Central memory CD4-positive, alpha-beta T cell (primary cell): ENCODE measurements at places on chromosomes 1 and 21.

DNA sequence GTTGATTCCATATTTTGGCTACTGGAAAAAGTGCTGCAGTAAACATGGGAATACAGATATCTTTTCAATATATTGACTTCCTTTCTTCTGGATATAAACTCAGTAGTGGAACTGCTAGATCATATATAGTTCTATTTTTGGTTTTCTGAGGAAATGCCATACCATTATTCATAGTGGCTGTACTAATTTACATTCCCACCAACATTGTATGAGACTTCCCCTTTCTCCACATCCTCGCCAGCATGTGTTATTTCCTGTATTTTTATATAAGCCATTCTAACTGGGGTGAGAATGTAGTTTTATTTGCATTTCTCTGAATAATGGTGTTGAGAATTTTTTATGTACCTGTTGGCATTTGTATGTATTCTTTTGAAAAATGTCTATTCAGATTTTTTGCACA lies 385.2 kb downstream of the NUF2 start:
- DNase-seq: no peak

DNA sequence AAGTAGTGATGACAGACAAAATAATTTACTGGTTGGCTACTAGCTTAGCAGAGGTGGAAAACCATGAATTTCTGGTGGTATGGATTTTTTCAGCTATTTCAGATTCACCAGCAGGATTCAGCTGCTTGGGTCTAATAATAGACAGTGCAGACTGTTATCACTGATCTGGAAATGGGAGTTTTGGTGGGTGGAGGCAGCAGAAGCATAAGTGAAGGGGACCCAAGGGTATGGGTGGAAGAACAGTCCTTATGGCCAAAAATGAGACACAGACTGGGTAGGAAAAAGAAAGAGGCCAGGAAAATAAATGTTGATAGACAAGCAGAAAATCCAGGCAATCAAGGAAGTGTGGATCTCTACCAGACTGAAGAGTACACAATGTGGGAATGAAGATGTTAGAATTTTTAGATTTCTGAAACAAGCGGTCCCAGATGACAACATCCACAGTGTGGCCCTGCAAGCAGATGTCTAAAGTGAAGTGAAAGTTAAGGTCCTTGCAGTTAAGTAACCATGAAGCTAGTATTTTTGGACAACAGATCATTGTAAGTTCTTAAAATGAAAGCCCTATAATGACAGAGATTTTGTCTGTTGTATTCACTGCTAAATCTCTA lies 24.7 kb downstream of the LYST start:
- DNase-seq: no peak

DNA sequence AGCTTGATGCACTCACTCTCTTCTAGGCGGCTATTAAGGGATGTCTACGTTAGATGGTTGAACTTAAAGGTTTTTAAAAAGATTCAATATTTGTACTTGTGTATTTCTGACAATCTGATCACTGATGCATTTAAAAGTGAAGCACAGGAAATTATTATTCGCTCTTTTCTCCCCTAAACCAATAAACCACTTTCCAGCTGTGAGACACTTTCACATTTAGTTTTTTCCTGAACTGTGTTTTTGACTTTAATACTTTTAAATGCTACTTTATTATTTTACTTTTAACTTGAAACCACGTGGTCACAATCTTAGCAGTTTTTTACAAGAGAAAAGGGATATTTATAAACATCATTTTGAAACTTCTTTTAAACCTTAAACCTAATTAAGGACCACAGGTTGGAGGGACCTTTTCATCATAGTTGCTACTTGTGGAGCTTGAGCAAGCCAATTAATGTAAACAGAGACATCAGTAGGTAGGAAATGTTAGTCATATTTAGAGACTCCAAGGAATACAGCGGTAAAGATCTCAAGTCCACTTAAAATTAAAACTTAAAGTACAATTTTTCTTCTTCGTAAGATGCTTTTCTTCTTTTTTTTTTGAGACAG lies 9.2 kb downstream of the WDR26 start:
- no peak for DNase-seq

DNA sequence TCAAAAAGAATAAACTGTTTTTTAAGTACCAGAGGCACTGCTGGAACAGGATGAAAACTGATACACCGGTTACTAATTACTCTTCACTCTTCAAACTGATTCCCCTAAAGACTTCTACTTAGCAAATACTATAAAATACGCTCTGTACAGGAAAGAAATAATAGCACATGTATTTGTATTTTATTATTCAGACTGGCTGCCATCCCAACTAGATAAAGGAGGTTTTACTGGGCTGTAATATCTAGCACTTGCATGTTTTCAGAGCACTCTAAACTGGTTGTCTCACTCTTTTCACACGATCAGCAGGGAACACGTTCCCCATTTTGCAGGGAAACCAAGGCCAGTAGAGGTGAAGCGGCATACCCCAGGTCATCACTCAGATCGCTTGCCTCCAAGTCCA lies 9.2 kb downstream of the SMIM12 start:
- DNase-seq: no peak

GRCh38 chr1:113109908-113110554 lies 37.0 kb downstream of the LRIG2 start:
- no peak for DNase-seq

- DNase-seq: no peak
These were observed 871 bp upstream of the ETS2 start for GRCh38 chr21:38804789-38805327.

DNA sequence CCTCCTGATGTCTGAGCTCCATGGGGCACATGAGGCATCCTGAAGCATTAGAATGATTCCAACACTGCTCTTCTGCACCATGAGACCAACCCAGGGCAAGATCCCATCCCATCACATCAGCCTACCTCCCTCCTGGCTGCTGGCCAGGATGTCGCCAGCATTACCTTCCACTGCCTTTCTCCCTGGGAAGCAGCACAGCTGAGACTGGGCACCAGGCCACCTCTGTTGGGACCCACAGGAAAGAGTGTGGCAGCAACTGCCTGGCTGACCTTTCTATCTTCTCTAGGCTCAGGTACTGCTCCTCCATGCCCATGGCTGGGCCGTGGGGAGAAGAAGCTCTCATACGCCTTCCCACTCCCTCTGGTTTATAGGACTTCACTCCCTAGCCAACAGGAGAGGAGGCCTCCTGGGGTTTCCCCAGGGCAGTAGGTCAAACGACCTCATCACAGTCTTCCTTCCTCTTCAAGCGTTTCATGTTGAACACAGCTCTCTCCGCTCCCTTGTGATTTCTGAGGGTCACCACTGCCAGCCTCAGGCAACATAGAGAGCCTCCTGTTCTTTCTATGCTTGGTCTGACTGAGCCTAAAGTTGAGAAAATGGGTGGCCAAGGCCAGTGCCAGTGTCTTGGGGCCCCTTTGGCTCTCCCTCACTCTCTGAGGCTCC lies 11.1 kb upstream of the RASSF5 start:
- DNase-seq: no peak

- DNase-seq: no peak
These were observed 201.3 kb downstream of the MRPL39 start for GRCh38 chr21:25405984-25406383.

- DNase-seq: no peak
These were observed 82.9 kb downstream of the TBX15 start for GRCh38 chr1:118905196-118905595.

DNA sequence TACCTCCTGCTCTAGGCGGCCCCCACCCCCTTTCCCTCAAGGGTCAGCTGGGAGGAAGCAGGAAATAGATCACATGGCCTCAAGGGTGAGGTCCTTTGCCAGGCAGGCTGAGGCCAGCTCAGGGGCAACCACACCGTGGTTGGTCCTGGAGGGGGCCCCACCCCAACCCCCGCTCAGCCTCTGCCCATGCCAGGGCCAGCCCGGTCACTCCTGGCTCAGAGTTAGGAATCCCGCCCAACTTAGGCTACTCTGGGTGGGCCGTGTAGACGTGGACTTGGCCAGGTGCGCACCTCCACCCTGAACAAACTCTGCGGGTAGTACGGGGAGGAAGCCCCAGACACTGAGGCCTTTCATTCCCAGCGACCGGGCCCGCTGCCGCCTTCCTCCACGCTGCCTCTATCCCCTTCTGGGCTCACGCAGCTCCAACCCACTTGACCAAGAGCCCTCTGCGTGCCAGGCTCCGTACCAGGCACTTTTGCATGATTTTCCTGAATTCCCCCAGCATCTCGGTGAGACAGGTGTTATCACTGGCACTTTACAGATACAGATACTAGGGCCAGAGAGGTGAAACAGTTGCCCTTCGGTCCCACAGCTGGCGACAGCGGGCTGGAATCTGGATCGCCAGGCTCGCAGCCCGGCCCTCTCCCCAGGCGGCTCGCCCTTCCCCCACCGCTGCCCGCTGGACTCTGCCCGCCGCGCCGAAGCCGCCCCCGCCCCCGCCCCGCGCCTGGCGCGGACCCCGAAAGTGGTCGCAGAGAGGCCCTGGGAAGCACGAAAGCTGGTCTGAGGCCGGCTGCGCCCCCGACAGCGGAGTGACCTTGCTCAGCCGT lies 769 bp downstream of the GALE start:
- peak; percentile 26 for DNase-seq

GRCh38 chr21:28632755-28633408 lies 359.8 kb downstream of the LTN1 start:
- no peak for DNase-seq

- DNase-seq: no peak
These were observed 71.6 kb downstream of the SGIP1 start for GRCh38 chr1:66605419-66605997.

GRCh38 chr1:9247894-9248293 lies 13.3 kb downstream of the H6PD start:
- DNase-seq: no peak

GRCh38 chr21:25569711-25570110 lies 37.6 kb downstream of the MRPL39 start:
- DNase-seq: no peak

GRCh38 chr1:21384620-21385019 lies 55.3 kb upstream of the NBPF3 start:
- DNase-seq: no peak

- DNase-seq: no peak
These were observed 8.2 kb upstream of the DYRK1A start for GRCh38 chr21:37358397-37358796.

GRCh38 chr1:19656780-19657466 lies 7.8 kb upstream of the HTR6 start:
- no peak for DNase-seq

DNA sequence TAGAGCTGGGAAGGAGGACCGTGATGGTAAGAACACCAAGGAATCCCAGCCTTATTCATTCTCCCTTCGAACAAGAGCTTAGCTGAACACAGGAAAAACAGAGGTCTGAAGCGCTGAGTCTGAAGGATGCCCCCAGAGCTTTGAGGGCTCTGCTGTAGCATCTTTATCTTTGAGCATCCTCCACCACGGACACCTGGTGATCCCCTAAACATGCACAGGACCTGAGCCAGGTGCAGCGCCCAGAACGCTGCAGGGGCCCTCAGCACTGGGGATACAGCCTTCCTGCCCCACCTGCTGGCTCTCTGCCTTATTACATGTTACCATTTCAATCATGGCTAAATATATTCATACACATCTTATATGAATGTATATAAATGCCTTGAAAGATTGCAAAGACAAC lies 7.7 kb upstream of the GPATCH4 start:
- peak; percentile 51 for DNase-seq

DNA sequence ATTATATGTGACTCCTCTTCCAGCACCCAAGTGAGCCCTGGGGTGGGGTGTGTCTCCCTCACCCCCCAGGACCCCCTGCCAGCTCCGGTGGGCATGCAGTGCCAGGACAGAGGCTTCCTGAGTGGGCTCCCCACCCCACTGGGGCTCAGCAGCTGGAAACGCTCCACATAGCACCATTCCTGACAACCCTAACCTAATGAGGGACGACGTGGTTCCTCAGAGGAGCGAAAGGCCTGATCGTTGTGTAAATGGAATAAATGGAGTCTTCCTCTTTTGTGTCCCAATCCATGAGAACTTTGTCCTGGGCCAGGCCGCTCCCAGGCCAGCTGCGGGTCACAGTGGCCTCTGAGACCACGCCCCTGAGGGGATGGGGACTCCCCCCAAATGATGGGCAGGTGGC lies 1.8 kb upstream of the TSPEAR start:
- DNase-seq: no peak

DNA sequence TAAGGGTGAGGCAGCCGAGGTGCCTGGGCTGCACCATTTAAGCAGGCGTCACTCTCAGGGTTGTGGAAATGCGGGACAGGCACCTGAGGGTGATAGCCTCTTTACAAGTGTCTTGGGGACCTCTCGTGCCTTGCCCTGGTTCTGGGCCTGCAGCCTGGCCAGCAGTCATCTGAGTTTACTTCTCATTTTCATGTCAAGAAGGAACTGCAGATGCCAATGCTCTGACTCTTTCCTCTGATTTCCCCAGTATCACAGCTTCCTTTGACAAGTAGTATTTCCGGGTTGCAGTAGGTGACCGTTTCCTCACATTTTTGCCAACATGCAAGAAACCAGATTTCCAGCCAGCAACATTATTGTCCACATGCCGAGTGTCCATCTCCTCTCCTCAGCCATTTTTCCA lies 286.9 kb downstream of the DISC1 start:
- DNase-seq: no peak

GRCh38 chr1:216175714-216176113 lies 247.5 kb downstream of the USH2A start:
- no peak for DNase-seq
